ENCODE measurements at places on chromosomes 16 and 17.

GRCh38 chr16:85347213-85347591 is 234.9 kb upstream of the CIBAR2 start:
- DNase-seq: no peak

DNA sequence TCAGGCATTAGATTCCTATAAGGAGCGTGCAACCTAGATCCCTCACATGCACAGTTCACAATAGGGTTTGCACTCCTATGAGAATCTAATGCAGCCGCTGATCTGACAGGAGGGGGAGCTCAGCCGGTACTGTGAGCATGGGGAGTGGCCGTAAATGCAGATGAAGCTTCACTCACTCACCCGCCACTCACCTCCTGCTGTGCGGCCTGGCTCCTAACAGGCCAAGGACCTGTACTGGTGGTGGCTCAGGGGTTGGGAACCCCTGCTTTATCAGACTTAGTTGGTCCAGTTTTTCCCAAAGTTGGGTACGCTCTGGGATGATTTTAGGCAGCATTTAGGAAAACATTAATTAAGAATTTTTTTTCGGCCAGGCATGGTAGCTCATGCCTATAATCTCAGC is 103.8 kb downstream of the MARF1 start:
- DNase-seq: no peak

GRCh38 chr16:68374961-68375660 is 64.3 kb downstream of the PRMT7 start:
- DNase-seq: no peak

DNA sequence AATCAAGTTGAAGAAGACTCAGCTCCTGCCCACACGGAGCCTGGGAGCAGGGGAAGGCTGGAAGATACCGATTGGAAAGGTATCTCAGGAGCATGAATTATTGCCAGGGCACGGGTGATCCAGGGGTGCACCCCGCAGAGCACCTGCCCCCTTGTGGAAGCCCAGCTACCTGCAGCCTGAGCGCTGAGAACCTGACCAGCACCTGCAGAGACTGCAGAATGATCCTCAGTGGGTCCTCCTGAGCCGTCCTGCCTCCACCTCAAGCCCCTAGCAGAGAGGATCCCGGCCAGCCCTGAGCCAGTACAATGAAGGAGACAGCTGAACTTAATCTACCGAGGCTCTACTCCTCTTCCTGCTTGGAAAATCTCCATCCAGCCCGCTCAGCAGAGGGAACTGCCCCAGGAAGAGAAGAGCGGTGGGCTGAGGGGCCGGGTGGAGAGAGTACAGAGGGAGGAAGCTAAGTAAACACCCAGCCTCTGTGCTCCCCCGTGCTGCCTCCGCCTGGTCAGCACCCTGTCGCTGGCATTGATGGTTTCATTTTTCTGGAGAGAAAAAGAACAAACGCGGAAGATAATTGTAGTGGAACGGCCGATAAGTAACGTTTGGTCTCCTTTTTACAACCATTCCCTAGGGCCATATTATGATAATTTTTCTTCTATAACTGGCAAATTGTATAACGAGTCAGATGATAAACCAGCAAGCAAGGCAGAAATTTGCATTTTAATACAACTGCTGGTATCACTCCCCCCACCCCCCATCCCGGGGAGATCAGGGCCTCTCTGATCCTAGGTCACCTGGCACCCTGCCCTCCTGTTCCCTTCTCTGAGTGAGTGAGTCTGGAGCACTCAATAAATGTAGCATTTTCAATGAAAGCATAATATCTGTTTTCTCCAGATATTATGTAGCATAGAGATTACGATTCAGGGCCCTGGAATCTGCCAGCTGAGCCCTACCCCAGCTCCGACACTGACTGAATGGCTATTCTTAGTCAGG is 204.5 kb upstream of the RPL38 start:
- no peak for DNase-seq

DNA sequence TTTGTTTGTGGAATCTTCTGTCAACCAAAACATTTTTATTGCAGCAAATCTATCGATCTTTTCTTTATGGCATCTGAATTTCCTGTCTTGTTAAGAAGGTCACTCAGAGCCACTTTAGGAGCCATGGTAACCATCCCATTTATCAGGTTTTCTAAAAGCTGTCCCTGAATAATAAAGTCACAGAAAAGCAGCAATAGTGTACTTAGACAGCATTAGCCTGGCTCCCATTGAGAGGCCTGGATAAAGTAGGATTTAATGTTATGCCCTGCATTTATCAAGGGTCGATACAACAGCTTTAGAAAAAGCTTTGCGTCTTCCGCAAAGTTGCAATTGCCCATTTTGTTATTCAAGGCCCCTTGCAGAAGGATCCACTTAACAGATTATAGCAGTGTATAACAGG is 10.1 kb upstream of the CD300LF start:
- DNase-seq: no peak

DNA sequence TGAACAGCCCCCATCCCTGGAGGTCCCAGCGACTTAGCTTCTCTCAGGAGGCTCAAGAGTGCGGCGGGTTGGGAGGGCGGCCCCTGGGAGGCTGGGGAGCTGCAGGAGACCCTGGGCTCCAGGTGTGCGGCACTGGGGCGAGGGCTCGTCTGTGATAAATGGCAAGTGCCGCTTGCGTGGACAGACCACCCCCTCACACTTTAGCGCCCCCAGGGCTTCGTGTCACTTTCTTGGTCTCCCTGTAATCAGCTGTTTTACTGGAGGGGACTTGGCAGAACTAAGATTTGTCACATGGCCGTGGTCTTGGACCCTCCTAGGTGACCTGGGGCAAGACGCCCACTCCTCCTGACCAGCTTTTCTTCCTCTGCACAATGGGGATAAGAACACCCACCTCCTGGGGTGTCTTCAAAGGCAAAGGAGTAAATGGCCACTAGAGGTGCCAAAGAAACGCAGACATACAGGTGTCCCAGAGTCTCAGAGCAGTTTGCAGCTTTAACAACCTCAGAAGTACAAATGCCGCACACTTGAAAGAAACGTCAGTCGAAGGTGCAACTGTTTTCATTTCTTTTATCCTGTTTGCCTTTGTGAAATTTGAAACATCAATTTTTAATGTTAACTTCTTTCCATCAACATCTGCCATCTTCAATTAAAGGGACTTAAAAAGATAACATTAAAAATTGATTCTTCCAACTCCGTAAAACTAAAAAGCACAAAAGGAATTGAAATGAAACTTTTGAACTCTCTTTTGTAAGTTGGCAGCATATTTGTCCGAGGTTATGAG is 946 bp downstream of the OSGIN1 start:
- DNase-seq: no peak

GRCh38 chr17:50060951-50061712 is 5.2 kb downstream of the ITGA3 start:
- peak; percentile 74 for DNase-seq

DNA sequence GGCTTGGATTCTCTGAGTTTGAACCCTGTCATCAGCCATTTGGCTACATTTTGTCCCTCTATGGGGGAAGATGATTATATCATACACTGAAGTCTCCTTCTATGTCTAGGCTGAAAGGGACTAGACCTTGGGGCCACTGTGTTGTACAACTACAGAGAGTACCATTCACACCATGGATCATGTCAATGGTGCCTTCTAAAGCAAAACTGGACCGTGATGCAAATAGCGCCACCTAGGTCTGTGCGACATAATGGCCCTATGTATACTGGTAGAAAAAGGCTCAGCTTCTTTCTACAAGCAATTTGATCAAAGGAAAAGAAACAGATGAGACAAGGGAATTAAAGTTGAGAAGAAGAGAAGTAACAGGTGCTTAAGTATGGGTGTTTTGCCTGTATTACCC is 100.7 kb downstream of the LYRM1 start:
- no peak for DNase-seq

DNA sequence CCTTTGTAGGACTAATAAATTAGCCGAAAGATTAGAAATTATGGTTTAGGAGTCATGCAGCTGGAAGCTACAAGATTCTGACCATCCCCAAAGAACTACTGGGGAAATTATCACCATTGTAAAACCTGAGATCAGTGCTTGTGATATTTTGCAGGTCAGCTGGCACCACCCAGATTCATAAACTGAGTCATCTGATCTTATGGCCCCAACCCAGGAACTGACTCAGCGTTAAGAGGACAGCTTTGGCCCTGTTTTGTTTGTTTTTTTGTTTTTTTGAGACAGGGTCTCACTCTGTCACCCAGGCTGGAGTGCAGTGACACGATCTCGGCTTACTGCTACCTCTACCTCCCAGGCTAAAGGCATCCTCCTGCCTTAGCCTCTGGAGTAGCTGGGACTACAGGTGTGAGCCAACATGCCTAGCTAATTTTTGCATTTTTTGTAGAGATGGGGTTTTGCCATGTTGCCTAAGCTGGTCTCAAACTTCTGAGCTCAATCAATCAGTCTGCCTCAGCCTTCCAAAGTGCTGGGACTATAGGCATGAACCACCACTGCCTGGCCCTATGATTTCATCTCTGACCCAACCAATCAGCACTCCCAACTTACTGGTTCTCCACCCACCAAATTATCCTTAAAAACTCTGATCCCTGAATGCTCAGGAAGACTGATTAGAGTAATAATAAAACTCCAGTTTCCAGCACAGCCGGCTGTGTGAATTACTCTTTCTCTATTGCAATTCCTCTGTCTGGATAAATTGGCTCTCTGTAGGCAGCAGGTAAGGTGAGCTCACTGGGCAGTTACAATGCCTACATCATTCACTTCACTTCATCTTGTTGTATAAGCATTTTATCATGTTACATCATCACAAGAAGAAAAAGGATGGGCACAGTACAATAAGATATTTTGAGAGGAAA is 79.4 kb upstream of the KSR1 start:
- DNase-seq: no peak

DNA sequence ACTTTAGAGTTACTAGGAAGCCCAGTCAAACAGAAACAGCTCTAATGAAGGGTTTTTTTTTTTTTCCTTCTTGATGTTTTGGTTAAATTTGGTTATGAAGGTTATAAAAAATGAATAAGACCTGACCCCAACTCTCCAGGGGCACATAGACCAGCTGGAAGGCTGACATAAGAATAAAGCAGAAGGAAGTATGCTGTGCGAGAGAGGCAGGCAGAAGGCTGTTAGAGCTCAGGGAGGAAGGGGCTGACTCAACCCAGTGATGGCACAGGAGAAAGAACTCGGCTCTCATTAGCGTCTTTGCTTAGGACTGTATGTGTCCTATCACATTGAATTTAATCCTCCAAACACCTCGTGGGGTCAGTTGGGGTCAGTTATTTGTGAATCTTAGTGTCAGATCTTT is 474.6 kb downstream of the PMP22 start:
- no peak for DNase-seq

DNA sequence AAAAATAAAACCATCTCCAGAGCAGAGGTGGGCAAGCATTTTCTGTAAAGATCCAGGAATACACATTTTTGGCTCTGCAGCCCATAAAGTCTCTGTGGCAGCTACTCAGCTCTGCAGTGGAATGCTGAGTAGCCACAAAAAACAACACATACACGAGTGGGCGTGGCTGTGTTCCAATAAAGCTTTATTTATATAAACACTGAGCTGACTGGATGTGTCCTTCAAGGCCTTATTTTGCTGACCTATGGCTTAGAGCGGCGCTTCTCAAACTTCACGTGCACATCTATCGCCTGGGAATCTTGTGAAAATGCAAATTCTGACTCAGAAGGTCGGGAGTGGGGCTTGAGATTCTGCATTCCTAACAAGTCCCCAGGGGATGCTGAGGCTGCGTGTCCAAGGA is 39.7 kb downstream of the XYLT1 start:
- no peak for DNase-seq

DNA sequence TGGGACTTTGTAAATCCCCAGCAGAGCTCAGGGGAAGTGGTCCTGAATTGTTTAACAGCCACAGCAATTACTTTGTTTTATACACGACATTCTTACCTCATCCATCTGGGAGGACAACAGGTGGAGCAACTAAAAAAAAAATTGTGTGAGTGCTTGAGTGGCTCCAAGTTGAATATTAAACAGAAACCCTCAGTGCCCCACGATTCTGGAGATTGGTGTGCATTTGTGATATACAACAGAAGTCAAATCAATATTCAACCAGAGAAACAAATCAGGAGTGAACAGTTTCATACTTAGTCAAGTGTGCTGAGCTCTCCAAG is 204.8 kb downstream of the HAPSTR1 start:
- no peak for DNase-seq

- DNase-seq: no peak
Observed at GRCh38 chr17:82893779-82894178, 54.0 kb upstream of the ZNF750 start.

- no peak for DNase-seq
Observed at GRCh38 chr17:48427598-48427997, 2.4 kb downstream of the SKAP1 start.

- no peak for DNase-seq
Observed at GRCh38 chr16:48030926-48031325, 124.9 kb downstream of the ABCC12 start.

- DNase-seq: peak; percentile 81
Observed at GRCh38 chr17:42112552-42113176, at the start of gene DHX58. Gene DHX58, minus strand, starts transcription at chr17:42112714. Its CDS starts 822 bp downstream, at chr17:42111892.

DNA sequence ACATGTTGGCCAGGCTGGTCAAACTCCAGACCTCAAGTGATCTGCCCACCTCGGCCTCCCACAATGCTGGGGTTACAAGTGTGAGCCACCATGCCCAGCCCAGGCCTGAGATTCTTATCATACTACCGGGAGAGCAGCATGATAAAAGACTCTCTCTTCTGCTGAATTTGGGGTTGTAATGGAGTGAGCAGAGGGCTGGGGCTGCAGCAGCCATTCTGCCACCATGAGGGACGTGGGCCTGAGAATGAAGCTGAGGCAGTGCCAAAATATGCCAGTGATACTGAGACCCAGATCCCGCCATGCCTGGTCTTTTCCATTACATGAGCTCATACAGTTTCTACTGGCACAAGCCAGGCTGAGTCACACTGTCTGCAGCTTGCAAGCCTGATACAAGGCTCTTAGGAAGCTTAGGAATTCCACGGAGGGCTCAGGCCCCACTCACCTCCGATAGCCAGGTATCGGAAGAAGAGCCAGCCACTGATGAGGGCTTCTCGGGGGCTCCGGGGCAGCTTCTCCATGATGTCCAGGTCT is 19.6 kb upstream of the P2RX1 start:
- DNase-seq: no peak

- no peak for DNase-seq
Observed at GRCh38 chr16:8964462-8964861, 756 bp upstream of the USP7 start.

- DNase-seq: no peak
Observed at GRCh38 chr16:57000271-57001025, 11.1 kb downstream of the NLRC5 start.

All from right forelimb (tissue), 1 donor.